Mucosa of descending colon (tissue), 3 donors: ENCODE measurements at places on chromosomes 13 and 19. TPM values are rescaled to one million over a fixed set of nuclear protein-coding genes. Genes with fewer than 3 reads are reported as not detected.

The KCTD12 gene
- 62.0 TPM for total RNA-seq

The CGB3 gene
- total RNA-seq: not detected

The FPR3 gene
- total RNA-seq: 7.4 TPM

- no peak for DNase-seq
These were observed 12.7 kb downstream of the KDM4B start for GRCh38 chr19:4981681-4981958.

GRCh38 chr19:30857388-30857787 lies 485.2 kb downstream of the ZNF536 start:
- DNase-seq: no peak

- DNase-seq: no peak
These were observed 1144.9 kb upstream of the PCDH9 start for GRCh38 chr13:68375004-68375403.

GRCh38 chr13:63838366-63839110 lies 2422.9 kb upstream of the PCDH20 start:
- no peak for DNase-seq

DNA sequence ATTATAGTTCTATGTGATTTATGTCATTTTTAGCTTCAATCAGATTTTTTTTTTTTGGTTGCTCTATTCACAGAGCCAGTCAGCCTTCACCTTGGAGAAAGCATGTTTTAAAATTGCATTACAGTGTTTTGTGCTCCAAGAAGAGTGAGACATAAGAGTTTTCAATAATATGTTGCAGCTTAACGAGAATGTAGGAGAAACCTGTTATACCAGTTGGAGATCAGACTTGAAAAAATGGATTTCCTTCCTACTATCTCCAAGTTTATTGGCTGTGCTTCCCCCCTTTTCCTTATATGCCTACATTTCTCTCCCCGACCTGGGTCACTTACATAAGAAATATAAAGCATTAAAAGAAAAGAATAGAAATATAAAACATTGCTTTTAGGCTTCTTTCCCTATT lies 123.9 kb upstream of the ARGLU1 start:
- DNase-seq: no peak

GRCh38 chr19:45271735-45272108 lies 20.7 kb downstream of the MARK4 start:
- no peak for DNase-seq

DNA sequence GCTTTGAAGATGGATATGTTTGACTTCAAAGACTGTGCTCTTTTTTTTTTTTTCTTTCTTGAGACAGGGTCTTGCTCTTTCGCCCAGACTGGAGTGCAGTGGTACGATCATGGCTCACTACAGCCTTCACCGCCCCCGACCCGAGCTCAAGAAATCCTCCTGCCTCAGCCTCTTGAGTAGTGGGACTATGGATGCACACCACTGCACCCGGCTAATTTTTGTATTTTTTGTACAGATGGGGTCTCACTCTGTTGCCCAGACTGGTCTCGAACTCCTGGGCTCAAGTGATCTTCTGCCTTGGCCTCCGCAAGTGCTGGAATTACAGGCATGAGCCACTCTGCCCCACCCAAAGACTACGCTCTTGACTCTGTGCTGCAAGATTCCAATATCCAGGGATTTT lies 50.4 kb downstream of the SPTBN4 start:
- no peak for DNase-seq

DNA sequence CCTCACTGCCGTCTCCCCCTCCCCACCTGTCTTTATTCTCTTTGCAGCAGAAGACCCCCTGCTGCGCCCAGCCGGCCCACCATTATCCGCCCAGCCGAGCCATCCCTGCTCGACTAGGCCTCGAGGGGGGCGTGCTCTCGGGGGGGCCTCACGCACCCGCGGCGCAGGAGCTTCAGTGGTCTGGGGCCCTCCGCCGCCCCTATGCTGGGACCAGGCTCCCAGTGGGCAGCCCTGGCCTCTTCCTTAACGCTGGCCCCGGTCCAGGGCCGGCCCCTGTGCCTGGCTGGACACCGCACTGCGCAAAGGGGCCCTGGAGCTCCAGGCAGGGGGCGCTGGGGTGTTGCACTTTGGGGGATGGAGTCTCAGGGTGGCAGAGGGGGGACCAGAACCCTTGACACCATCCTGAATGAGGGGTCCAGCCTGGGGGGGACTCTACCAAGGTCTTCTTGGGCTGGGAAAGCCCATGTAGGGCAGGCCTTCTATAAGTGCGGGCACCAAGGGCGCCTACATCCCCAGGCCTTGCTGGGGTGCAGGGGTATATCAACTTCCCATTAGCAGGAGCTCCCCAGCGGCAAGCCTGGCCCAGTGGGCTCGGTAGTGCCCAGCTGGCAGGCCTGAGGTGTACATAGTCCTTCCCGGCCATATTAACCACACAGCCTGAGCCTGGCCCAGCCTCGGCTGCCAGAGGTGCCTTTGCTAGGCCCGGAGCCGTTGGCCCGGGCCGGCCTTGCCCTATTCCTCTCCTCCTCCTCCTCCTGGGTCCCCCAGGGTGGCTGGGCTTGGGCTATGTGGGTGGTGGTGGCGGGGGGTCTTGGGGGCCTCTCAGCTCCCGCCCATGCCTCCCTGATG lies 4.9 kb downstream of the TMED1 start:
- DNase-seq: no peak
